ENCODE measurements at places on chromosomes 16 and 17.

DNA sequence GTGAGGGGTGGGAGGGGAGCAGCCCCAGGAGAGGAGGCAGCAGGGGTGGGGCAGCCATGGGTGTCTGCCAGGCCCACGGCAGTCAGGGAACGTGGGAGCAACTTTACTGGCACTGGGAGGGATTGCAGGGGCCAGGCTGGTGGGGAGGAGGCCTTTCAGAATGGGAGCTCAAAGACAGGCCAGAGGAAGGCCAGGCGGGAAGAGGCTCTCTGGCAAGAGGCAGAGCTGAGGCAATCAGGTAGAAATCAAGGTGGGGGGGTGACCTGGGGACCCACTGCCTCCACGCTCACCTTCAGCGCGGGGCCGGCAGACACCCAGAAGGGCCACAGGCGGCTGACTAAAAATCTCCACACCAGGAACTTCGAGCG, 11.9 kb upstream of the GSE1 start:
- DNase-seq = no peak

- DNase-seq = no peak
Observed at GRCh38 chr17:253091-253846, 71.8 kb upstream of the DOC2B start.

- no peak for DNase-seq
Observed at GRCh38 chr17:74691151-74691550, 21.6 kb downstream of the CD300LF start.

- DNase-seq = no peak
Observed at GRCh38 chr17:45284176-45285140, 22.6 kb upstream of the SPATA32 start.
